ENCODE measurements at places on chromosomes 3 and 15. TPM values are rescaled to one million over a fixed set of nuclear protein-coding genes. Genes with fewer than 3 reads are reported as not detected.

ADGRG7 gene
- total RNA-seq: not detected

C3orf62 gene
- 3.2 TPM for total RNA-seq

DNA sequence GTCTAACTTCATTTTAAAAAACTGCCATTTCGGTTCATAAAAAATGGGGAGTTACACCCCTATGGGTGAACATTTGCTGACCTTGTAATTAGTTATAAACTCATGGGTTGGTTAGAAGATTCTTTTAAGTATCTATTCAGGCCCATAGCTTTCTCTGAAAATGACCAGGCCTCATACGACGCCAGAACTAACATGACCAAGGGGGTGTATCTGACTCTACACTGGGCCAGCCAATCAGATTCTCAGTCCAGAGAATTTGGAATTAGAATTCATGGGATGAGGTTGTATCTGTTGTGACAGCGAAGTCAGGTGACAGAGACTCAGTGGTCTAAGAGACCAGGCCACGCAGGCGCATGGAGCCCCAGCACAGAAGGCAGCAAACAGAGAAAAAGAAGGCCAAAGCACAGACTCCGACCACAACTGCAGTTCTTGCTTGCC, 981.4 kb downstream of the FHIT start:
- DNase-seq: no peak
- no peaks in the 10 kb centered on the region for H3K4me1 ChIP-seq
- H3K27ac ChIP-seq: no peak overlapping the region

DNA sequence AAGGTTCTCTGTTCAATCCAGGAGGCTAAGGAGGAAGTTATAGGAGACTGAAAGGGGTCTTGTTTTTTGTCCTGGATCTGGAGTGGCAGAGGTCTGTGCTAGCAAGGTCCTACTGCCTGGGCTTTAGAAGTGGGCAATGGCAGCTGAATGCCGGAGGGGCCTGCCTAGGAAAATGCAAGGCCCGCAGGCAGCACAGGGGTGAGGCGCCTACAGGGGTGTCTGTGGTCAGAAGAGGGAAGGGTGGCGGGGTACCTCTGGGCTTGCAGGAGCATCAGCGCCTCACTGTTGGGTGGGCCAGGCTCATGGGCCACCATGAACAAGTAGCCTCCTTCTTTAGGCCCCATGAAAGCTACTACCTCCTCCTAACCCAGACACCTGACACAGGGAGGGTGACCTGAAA, 175.4 kb downstream of the PEX5L start:
- H3K27ac ChIP-seq: no peak overlapping the region
- no peak for DNase-seq
- H3K4me3 ChIP-seq: no peak overlapping the region
- no peaks in the 10 kb centered on the region for H3K36me3 ChIP-seq

Measured in stomach (tissue), 19 donors.